ENCODE measurements at places on chromosomes 2 and 18.

DNA sequence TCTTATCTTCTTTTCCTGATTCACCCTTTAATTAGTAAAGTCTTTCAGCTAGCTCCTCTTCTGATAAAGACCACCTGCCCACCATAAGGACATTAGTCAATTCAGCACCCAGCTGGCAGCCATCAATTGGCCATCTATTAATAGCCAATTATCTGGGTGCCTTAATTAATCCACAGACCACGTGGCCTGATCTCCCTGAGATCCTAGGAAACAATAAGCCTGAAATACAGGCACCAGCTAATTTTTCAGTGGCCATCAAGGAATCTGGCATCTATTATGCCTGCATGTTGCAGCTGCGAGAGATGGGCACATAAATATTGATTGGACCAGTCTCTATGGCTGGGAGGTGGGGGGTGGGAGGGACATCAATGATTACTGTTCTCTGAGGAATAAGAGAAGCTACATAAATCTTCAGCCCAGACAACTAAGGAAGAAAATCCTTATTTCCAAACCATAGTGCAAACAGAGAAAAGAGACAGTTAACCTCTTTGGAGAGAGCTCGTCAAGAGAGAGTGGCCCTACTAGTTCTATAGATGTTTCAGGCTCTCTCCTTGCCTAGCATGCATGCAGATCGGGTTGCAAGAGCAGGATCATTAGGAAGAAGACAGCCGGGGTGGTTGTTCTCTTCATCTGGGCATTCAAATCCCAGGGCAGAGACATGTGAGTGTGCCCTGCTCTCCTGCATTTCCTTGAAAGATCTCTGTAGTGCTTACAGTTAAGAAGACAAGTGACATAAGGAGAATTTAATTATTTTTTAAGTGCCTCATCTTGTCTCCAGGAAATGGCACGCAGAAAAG, 8.7 kb downstream of the GALNT14 start:
- DNase-seq: no peak

- no peak for DNase-seq
Measured at GRCh38 chr2:238021327-238021726, 39.5 kb upstream of the SCLY start.

DNA sequence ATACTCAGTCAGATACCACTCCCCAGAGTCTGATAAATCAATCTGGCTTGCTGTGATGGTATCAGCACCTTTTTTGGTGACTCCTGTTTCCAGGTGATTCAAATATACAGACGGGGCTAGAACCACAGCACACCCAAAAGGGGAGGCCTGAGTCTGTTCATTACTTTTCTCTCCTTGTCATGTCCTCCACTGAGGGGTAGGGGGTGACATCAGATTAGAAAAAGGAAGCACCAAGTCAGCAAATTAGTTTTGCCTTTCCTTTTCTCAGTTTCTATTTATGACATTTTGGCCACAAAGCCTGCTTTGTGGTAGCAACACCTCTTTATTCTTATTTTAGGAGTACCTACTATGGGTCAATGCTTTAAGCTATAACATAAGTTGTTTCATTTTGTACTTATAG, 127.4 kb downstream of the CCDC102B start:
- no peak for DNase-seq

GRCh38 chr18:70207181-70207580, 1.7 kb upstream of the RTTN start:
- DNase-seq: no peak

- no peak for DNase-seq
Measured at GRCh38 chr2:128789776-128790455, 471.2 kb upstream of the HS6ST1 start.

- no peak for DNase-seq
Measured at GRCh38 chr2:234368861-234369261, 128.0 kb downstream of the ARL4C start.

GRCh38 chr2:225932811-225933413, 533.4 kb downstream of the NYAP2 start:
- no peak for DNase-seq

GRCh38 chr2:222174450-222174849, 124.3 kb downstream of the PAX3 start:
- DNase-seq: no peak

DNA sequence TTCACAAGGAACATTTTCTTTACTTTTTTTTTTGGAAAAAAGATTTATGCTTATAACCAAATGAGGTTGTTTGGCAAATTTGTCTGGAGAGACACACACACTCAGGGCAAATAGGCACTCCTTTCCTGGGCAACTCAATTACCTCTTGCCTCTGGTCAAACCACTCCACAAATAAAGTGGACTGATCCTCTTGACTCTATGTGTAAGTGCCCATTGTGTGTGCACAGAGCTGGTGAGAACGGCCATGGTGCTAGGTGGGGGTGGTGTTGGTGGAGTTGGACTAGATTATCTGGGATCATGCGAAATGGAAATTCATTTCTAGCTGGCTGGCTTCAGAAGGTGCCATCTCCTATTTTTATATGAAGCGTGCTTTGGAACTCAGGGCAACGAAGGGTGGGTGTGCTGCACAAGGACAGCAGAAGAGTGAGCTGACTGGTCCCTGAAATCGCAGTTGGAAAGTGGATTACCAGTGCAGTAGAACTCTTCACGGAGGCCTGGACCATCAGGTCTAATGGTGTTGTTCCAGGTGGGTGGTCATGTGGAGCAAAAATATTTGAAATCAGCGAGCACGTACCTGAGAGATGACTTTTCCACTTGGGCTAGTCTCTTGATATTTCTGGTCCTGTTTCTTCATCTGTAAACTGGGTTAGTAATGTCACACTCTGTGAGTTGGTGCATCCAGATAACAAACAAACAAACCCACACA, 149.9 kb downstream of the RPIA start:
- DNase-seq: no peak
